Chondrocyte (in vitro differentiated cells): ENCODE measurements at places on chromosomes 1 and 21. TPM values are rescaled to one million over a fixed set of nuclear protein-coding genes. Genes with fewer than 3 reads are reported as not detected.

DNA sequence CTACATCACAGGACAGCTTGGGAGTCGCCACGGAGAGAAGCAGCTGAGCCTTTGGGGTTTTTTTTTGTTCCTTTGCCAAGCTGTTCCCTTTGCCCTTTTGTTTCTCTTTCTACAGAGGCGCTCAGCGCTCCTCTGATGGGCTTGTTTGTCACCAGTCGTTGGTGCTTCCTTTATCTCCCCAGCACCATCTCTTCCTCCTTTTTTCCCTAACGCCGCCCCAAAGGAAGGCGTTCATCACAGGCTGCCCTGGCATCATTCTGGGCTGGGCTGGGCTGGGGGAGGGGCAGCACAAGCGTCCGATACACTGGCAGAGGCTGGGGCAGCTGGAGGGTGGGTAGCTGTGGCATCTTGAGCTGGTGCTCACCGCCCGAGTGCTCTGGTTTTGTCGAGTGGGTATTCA, 10.5 kb downstream of the IGSF21 start:
- DNase-seq, result no peak

- no peak for DNase-seq
Observed at GRCh38 chr1:54069791-54070170, 16.4 kb downstream of the TCEANC2 start.

DNA sequence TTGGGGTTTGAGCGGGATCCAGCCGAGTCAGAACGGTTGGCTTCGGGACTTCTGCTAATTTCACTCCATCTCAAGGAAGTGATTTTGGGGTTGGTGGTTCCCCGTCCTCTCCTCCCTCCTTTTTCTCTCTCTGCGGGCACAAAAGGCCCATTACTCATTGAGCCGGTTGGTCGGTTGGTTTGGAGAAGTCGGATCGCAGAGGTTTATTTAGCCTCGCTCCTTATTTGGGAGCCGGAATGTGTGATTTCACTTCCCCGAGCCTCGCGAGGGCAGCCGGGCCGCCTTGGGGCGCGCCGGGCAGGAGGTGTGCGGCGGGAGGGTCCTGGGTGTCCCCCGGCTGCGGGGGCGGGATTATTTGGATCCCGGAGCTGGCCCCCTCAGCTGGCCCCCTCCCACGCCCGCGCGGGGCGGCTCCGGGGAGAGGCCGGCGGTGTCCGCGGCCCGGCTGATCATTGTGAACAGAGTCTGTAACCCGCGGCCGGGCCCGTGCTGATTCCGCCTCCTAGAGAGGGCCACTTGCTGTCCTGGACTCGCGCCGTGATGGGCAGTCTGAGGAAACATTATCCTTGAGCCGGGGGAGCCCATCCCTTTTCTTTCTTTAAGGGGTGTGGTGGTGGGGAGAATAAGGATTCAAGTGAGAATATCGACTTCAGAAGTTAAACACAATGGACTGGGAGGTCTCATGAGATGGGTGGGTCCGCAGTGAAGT, 1.2 kb downstream of the MAPKAPK2 start:
- no peak for DNase-seq

- DNase-seq, result no peak
Observed at GRCh38 chr1:36206323-36206858, 17.9 kb upstream of the THRAP3 start.

DNA sequence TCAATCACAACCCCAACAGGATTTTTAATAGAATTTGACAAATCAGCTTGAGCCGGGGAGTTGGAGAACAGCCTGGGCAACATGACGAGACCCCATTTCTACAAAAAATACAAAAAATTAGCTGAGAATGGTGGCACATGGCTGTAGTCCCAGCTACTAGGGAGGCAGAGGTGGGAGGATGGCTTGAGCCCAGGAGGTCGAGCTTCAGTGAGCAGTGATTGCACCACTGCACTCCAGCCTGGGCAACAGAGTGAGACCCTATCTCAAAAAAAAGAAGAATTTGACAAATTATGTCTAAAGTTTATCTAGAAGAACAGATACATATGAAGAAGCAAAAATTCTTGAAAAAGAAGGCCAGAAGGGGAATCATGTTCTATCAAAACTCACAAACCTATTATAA, 43.2 kb downstream of the FRRS1 start:
- DNase-seq, result no peak

DNA sequence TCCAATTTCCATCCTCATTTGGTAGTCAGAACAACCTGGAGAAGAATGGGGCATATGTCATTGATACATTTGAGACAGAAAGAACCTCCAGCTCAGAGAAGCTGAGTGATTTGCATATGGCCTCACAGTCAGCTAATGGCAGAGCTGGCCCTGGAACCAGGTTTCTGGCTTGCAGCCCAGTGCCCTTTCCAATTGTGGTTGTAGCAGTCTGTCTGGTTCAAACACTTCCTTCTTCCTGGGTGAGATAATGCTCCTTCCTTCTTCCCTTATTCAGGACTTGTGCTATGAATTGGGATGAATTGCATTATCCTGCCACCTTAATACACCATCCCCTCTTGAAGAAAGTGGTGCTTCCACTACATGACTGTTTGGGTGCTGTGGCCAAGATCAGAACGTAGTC, 24.2 kb downstream of the SLC5A9 start:
- no peak for DNase-seq

DNA sequence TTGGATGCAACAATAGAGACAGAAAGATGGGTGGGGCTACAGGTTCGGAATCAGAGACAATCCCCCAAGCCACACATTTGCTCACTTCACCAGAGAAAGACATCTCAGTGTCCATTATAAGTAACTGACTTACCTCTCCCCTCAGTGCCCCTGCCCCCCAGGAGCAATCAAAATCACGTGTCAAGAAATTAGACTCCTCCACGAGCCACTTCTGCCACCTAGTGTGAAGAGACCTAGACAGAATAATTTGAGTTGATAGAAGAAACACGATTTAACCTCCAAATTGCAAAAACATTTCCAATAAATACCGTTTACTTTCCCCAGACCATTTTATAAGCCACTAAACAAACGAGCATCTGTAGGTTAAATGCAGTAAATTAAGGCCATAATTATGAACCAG, 123.2 kb downstream of the SLC30A10 start:
- DNase-seq, result no peak

DNA sequence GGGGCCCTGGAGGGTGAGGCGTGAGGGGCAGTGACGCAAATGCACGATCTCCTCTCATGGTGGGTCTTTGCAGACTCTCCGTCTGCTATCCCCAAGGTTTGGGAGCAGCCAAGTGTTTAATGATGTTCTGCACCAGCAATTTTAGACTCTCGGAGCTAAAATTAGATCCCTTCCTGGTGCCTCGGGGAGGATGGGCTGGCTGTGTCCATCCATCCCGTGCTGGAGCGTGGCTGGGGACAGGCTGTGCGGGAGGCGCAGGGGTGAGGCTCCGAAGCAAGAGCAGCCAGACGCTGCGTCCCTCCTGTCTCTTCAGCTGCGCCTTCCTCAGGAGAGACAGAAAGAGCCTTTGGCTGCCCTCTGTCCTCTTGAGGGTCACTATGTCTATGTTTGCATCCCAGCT, 387.6 kb downstream of the CAMTA1 start:
- no peak for DNase-seq

MAPKAPK2 gene
- total RNA-seq, result 66.6 to 88.0 TPM (median 87.9 TPM) in 3 replicates
